ENCODE measurements at places on chromosomes 6 and 20.

DNA sequence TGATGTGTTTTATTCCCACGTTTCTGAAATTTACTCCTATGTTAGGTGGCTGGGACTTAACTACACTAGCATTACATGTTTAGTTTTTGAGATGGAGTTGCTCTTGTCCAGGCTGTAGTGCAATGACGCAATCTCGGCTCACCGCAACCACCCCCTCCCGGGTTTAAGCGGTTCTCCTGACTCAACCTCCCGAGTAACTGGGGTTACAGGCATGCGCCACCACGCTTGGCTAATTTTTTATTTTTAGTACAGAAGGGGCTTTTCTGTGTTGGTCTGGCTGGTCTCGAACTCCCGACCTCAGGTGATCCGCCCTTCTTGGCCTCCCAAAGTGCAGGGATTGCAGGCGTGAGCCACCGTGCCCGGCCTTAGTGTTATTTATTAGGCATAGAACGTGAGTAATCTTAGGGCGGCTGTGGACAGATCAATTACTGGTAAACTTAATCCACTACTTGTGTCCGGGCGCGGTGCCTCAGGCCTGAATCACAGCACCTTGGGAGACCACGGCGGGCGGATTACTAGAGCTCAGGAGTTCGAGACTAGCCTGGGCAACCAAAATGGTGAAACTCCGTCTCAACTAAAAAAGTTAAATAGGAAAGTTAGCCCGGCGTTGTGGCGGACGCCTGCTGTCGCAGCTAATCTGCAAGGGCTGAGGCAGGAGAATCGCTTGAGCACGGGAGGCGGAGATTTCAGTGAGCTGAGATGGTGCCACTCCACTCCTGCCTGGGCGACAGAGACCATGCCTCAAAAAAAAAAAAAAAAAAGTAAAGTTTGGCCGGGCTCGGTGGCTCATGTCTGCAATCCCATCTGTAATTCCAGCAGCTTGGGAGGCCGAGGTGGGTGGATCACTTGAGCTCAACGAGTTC, 123.7 kb upstream of the BTN3A2 start:
- DNase-seq: no peak

DNA sequence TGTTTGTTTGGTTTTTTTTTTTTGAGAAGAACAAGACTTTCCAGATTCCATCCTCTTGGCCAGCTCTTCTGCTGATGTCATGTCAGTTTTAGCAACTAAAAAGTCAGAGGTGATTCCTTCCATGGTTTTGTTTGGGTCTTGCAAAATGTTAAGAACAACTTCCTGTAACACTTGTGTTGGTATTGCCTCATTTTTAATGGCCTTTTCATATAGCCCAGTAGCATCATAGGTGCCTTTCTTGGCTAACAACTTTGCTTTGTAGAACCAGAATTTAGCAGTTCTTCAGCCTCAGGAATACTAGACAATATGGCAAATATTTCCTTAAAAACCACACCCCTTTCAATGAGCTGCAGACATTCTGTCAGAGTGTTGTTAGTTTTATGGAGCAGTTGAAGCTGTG, 99.5 kb upstream of the SIRPG start:
- no peak for DNase-seq

GRCh38 chr20:60395991-60396390, 437.8 kb downstream of the CDH26 start:
- no peak for DNase-seq

DNA sequence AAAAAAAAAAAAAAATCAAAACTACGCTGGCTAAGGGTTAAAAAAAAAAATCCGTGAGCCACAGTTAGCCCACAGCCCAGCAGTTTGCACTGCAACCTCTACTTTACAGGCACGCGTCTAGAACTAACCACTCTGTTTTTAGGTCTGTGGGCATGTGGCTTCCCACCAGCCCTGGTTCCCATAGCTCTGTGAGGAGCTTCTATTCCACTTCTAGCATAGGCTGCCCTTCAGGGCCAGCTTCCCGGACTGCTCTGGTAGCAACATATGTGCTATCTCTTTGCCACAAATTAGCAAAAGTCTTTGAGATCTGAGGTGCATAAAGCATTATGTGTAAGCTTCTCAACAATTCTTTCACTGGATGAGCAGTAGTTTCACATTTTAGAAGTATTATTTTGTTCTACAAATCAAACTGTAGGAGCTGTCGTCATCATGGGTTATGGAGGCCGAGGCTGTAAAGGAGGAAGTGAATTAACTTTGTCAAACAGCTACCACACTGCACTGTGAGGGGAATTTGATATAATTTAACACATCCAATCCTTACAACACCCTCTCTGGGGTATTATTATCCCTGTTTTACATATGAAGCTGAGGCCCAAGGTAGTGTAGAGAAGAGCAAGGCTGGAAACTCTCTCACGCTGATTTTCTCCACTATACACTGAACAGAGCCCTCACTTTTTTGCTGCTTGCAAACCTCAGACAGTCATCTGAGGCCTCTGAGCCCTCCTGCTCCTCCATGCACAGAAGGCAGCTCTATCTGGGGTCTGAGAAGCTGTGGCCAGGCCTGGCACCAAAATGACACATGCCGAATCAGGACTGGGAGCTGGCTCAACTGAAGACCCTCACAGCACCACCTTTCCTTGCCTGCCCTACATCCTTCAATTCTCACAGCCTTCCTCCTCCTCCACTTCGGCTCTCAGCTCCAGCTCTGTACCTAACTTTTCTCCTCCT, 35.4 kb downstream of the MAN1A1 start:
- DNase-seq: no peak

DNA sequence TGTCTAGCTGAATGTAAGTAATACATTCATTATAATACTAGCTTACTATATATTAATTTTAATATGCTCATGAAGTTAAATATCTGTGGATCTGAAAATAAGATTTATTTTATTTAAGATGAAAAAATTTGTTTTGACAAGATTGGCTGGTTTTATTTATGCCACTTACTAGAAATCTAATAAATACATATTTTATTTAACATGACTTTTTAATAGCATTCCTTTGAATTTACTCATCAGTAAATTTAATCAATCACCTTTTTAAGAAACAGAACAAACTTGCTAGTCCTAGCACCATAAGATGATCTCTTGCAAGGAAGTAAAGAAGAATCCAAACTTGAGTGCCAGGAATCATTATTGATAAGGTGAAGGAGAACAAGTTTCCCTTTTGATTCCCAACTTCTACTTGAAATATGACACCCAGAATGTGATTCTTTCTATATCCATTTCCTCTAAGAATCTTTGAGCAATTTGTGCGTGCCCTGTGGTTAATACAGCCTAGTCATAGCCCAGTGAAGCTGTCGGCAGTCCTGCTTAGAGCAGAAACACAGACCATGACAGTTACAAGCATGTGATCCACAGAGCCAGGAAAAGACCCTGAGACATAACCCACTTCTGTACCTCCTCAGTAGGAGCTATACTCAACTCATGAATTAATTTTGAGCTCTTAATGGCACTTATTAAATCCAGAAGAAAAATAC, 282.3 kb upstream of the QKI start:
- no peak for DNase-seq

GRCh38 chr20:8291873-8292272, 159.8 kb downstream of the PLCB1 start:
- DNase-seq: no peak

- DNase-seq: no peak
Observed at GRCh38 chr6:4319981-4320683, 184.8 kb upstream of the ECI2 start.

- no peak for DNase-seq
Observed at GRCh38 chr20:25160897-25161296, 34.6 kb upstream of the ENTPD6 start.

DNA sequence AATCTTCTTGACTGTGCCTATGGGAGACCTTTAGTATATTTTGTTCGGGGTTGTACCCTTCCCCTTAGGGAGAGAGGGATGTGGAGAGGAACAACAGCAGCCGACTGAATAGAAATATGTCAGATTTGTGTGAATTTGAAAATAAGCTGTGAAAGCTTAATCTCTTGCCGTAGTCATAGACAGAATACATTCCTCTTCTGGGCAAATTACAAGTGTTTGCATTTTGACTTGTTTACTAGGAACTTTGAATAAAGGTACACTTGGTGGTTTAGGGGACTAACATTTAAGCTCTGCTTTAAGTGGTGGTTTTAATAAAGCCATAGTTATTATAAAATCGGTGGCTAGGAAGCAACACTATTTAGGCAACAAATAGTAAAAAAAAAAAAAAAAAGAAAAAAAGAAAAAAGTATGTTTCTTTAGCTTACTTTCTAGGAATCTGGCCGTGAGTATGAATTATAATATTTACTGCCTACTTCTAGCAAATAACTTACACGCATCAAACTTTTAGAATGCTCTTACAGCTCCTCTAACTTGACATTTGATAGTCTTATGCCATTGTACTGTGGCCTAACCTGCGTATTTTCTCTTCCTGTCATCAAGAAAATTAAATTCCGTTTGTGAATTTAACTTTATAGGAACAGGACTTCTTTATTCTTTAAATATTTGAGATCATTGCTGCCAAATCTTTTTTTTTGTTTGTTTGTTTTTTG, 65.1 kb downstream of the ZBTB2 start:
- DNase-seq: no peak

GRCh38 chr6:93447874-93448273, 28.5 kb upstream of the EPHA7 start:
- no peak for DNase-seq

- DNase-seq: no peak
Observed at GRCh38 chr6:76609160-76609559, 536.7 kb upstream of the IMPG1 start.

- no peak for DNase-seq
Observed at GRCh38 chr6:159753081-159753872, 8.6 kb upstream of the ACAT2 start.

GRCh38 chr6:47477497-47478232, at the start of gene CD2AP:
TSS of gene CD2AP (plus strand) at chr6:47477789. CDS start at chr6:47478245, 456 bp downstream.
- DNase-seq: peak; percentile 81

DNA sequence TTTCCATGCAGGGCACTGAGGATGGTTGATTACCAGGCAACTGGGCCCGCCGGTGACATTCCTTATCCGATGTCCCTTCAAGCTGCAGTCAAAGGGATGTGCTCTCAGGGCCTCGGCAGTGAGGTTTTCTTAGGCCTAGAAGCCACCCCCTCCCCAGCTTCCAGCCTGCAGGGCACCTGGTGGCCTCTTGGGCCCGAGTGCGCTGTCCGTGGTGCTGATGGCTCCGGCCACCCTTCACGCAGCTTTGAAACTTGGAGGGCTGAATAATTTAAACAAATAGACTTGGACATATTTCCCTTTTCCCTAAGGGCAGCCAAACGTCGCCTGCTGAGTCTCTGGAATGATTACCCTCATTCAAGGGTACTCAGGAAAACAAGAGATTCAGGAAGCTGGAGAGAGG, 8.9 kb upstream of the MLN start:
- DNase-seq: peak; percentile 18

DNA sequence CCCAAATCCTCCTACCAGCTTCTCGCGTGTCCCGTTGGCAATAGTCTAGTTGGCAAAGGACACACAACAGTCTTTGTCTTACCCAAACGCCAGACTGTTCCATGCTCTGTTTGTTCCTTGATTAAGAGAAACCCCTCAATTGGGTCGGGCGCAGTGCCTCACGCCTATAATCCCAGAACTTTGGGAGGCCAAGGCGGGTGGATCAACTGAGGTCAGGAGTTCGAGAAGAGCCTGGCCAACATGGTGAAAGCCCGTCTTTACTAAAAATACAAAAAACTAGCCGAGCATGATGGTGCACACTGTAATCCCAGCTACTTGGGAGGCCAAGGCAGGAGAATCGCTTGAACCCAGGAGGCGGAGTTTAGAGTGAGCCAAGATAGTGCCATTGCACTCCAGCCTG, 153.7 kb downstream of the GRM4 start:
- no peak for DNase-seq

DNA sequence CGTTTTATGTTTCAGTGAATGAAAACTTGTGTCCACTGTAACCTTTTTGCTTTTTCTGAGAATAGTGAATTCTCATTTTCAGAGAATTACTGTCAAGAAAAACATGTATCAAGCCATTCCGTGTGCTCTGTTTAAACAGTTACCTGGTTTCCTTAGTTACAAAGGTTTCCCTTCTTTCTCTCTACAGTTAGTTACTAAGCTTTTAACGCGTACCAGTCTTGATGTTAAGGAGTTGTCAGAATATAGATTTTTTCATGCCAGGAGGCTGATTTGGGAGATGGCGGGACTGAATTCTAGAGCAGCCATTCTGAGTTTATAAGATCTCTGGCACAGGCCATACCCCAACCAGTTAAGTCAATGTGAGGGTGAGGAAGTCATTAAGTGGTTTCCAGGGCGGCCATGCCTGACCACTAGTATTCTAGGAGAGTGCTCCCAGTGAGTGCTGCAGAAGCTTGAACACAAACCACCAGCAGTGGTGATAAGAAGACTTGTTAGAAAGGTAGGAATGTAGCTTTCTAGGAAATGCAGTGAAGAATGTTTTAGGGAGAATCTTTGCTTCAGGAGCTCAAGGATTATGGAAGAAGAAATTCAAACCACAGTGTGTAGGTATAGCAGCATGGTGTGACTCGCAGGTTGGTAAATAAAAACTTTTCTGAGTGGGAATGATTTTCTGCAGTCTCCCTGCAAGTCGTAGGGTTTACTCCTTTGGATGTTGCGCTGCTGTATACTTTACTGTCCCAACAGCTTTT, 112.9 kb downstream of the JARID2 start:
- DNase-seq: no peak

- no peak for DNase-seq
Observed at GRCh38 chr6:87501809-87502572, 29.2 kb downstream of the SLC35A1 start.

- DNase-seq: no peak
Observed at GRCh38 chr6:40022867-40023266, 88.6 kb upstream of the MOCS1 start.

DNA sequence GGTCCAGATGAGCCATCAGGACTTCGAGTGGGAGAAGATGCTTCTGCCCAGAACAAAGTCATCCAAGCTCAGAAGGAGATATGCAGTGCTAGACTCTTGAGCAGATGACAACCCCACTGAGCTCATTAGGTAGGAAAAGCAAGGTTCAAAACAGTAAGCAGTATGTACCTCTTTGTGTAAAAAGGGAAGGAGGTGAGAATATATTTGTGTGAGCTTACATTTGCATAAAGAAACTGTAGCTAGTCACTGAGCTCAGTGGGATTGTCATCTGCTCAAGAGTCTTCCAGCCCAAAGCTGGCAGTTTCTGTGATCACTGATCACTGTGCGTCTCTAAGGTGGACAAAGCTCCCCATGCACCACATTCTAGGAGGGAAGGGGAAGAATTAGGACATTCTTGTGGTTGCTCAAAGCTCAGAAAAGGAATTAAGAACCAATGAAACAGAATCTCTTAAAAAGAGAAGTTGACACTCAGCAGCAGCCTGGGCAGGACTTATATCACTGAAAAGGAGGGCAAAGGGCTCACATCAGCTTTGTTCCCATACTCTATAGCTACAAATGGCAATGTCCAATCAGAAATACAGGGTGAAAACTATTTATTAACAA, 90.0 kb upstream of the MAFB start:
- DNase-seq: no peak

DNA sequence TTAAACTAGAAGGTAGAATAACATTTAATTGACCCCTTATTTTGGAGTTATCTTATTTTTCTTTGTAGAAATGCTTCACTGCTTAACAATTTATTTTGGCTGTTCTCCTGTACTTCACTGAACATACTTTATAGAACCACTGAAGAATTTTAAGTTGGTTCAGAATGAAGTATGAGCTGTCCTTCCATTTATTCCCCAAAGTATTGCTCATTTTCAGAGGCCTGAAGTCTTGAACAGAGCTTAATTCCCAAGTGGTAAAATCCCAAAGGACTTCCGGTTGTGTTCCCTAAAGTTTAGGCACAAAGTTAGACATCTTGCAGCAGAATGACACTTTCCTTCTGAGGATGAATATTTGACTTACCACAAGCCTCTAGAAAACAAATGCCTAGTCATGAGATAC, 233.3 kb downstream of the TINAG start:
- DNase-seq: no peak

- no peak for DNase-seq
Observed at GRCh38 chr20:10632721-10633509, 40.9 kb downstream of the JAG1 start.

- no peak for DNase-seq
Observed at GRCh38 chr6:37375376-37375775, 21.6 kb downstream of the RNF8 start.

Data from stimulated activated CD4-positive, alpha-beta T cell treated with anti-CD3 and anti-CD28 coated beads, Interleukin-12 subunit alpha, Interleukin-12 subunit beta, amount 100 ng/mL, for 24 hours (primary cell).